CD4-positive, alpha-beta T cell (primary cell): ENCODE measurements at places on chromosomes 11 and 22. TPM values are rescaled to one million over a fixed set of nuclear protein-coding genes. Genes with fewer than 3 reads are reported as not detected.

GRCh38 chr11:128260398-128260797 lies 327.0 kb downstream of the ETS1 start:
- no peak for DNase-seq
- H3K27me3 ChIP-seq: no peaks in the 10 kb centered on the region
- no peak overlapping the region for H3K27ac ChIP-seq
- no peaks in the 10 kb centered on the region for H3K4me1 ChIP-seq
- no peak overlapping the region for H3K4me3 ChIP-seq
- no peaks in the 10 kb centered on the region for H3K36me3 ChIP-seq

- no peak for DNase-seq
- no peak overlapping the region for H3K4me3 ChIP-seq
- no peak overlapping the region for H3K27ac ChIP-seq
- no peaks in the 10 kb centered on the region for H3K4me1 ChIP-seq
These were observed 125.6 kb downstream of the SPATA19 start for GRCh38 chr11:133719532-133720235.

DNA sequence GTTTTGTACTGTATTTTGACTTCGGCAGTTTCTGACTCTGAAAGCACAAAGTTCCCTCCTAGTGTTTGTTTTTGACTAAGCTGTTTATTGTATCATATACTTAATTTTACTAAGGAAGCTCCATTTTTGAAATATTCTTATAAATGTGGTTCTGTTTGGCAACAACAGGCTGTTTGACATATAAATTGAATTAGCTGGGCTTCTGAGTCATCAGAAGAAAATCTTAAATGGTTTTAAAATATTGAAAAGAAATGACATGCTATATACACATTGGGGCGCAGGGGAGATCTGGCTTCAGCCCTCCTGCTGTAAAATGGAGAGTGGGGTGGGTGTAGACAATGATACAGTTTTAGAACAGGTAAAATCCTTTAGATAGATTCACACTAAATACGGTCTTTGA lies 38.6 kb downstream of the SHISA8 start:
- H3K4me1 ChIP-seq: peaks cover 15% of the 10 kb centered on the region
- no peaks in the 10 kb centered on the region for H3K27me3 ChIP-seq
- no peak overlapping the region for H3K27ac ChIP-seq
- peaks cover 80% of the 10 kb centered on the region for H3K36me3 ChIP-seq

DNA sequence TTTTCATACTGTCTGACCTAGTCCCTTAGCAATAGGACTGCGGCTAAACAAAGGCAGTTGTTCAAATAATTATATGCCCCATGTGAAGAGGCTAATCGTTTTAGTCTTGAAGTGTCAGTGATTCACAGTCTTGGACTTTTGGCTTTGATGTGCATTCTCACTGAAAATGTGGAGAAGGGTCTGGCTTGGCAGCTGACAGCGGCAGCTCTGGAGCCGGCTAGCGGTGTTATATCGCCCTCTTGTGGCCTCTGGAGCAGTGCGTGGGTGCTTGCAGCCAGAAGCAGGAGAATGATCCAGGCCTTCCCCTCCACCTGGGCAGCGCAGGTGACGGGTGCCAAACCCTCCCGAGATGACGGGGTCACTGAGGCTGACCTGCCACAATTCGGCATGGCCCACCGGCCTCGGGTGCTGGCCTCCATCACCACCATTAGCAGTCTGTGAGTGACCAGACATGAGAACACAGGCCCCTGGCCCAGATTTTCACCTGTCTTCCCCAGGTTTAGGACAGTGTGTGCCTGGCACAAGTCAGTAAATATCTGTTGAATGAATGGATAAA lies 90.3 kb upstream of the PITPNB start:
- H3K27me3 ChIP-seq: no peaks in the 10 kb centered on the region
- no peaks in the 10 kb centered on the region for H3K4me1 ChIP-seq
- H3K4me3 ChIP-seq: no peak overlapping the region
- peak; percentile 69 for DNase-seq
- H3K36me3 ChIP-seq: no peaks in the 10 kb centered on the region

DNA sequence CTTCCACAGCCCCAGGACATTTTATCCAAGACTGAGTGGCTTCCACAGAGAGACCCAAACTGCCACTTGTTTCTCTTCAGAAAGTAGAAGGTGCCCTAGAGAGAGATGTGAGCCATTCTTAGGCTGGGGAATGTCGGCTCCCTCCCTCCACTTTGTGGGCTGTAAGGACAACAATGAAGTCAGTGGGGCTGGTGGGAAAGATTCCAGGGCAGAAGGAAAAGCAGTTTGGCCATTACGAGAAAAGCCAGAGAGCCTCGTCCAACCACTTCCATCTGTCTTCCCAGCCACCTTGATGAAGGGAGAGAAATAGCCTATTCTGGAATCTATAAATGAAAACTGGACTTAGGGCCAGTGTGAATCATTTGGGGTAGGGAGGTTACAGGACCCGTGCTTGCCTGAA lies 382.5 kb downstream of the NXPE2 start:
- H3K27me3 ChIP-seq: no peaks in the 10 kb centered on the region
- no peaks in the 10 kb centered on the region for H3K4me1 ChIP-seq
- H3K27ac ChIP-seq: no peak overlapping the region
- no peak overlapping the region for H3K4me3 ChIP-seq

- no peaks in the 10 kb centered on the region for H3K36me3 ChIP-seq
- peaks cover 28% of the 10 kb centered on the region for H3K4me1 ChIP-seq
- H3K27ac ChIP-seq: no peak overlapping the region
- H3K4me3 ChIP-seq: no peak overlapping the region
- H3K27me3 ChIP-seq: no peaks in the 10 kb centered on the region
These were observed 2.8 kb upstream of the NUCB2 start for GRCh38 chr11:17273668-17274282.

The PHLDB1 gene
- total RNA-seq: 2.3 TPM

The SLC15A3 gene
- total RNA-seq: 10.5 TPM

The MISFA gene
- 0.56 TPM for total RNA-seq
